ENCODE measurements at places on chromosomes 13 and 19.
A peak's percentile ranks its signal among the peaks of the same experiment; 100 is the strongest.

DNA sequence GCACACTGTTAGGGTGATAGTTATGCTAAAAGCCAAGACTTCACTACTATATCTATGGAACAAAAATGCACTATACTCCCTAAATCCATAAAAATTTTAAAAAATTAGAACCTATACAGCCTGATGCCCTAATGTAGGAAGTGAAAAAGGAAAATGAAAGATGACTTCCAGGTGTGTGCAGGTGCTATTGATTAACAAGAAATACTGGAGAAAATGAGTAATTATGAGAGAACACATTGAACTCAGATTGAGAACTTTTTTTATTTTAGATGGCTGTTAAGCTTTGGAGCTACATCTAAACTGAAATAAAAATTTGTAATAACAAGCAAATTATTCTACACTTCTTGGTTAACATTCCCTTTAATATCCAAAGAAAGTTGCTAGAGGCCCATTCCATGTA, 1015.7 kb downstream of the PCDH9 start:
- DNase-seq: no peak

DNA sequence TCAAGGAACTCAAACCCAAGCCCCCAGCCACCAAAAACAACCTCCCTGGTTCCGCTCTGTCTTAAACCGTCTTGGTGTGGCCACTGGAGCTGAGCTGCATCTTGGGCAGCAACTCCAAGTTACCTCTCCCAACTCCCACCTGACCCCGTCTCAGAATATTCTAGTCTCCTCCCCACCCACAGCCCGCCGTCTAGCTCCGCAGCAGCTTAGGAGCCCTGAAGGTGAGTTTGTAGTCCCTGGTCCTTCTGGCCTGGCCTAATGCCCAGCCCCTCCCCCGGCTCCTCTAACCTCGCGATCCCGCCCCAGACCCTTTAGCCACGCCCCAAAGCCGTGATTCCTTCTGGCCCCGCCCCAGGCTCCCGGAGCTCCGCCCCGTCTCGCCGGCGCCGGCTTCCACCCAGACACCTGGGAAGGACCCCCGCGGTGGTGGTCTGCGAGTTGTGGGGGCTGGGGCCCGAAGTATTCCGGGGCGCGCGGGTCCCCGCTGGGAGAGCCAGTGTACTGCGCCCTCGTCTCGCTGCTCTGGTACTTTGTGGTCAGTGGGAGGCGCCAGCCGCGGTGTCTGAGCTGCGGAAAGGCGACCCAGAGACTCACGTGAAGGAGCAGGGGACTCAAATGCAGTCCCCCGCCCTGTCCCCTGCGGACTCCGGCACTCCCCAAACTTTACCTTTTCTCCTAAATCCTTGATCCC, 2.5 kb upstream of the LHB start:
- DNase-seq: peak; percentile 93

GRCh38 chr13:108950333-108951010, 321.1 kb downstream of the MYO16 start:
- no peak for DNase-seq

- DNase-seq: no peak
Measured at GRCh38 chr13:51721496-51721895, 82.5 kb downstream of the DHRS12 start.

- no peak for DNase-seq
Measured at GRCh38 chr19:45304141-45304926, 18.3 kb downstream of the CKM start.

GRCh38 chr13:90233933-90234672, 1113.4 kb upstream of the MIR17HG start:
- DNase-seq: no peak

Data from NCI-H82 (cell line).